ENCODE measurements at places on chromosomes 16 and 17. TPM values are rescaled to one million over a fixed set of nuclear protein-coding genes. Genes with fewer than 3 reads are reported as not detected.

Gene ZNF469
- 0.23 TPM for polyA plus RNA-seq

Gene RHBDF1
- polyA plus RNA-seq: not detected

Gene TBC1D3
- not detected for polyA plus RNA-seq

Gene ZFP3
- polyA plus RNA-seq: 0.75 TPM

Gene MYH2
- not detected for polyA plus RNA-seq

Gene HBA1
- 1.6 TPM for polyA plus RNA-seq

Gene SYNGR3
- 2.1 TPM for polyA plus RNA-seq

Gene SCN4A
- polyA plus RNA-seq: not detected

Gene C17orf107
- 2.0 TPM for polyA plus RNA-seq

Gene LRRC37A
- polyA plus RNA-seq: 1.1 TPM

Gene GP2
- polyA plus RNA-seq: not detected

Gene CCL4
- 161 TPM for polyA plus RNA-seq

Gene ECI1
- polyA plus RNA-seq: 45.9 TPM

Gene CDH13
- polyA plus RNA-seq: not detected

Gene KRTAP1-5
- not detected for polyA plus RNA-seq

Gene AOC2
- 0.09 TPM for polyA plus RNA-seq

Gene ATAD5
- polyA plus RNA-seq: 2.3 TPM

Gene BTBD17
- polyA plus RNA-seq: not detected

Measured in CD8-positive, alpha-beta memory T cell (primary cell).